Ureter (tissue), 1 donor: ENCODE measurements at places on chromosomes 13 and 19. TPM values are rescaled to one million over a fixed set of nuclear protein-coding genes. Genes with fewer than 3 reads are reported as not detected.

Gene ZC3H4
- total RNA-seq: 55.1 TPM

Gene NPAS1
- not detected for total RNA-seq

Gene IZUMO2
- not detected for total RNA-seq

Gene RASIP1
- total RNA-seq: 21.2 TPM

Gene TEX29
- not detected for total RNA-seq

Gene FGF22
- total RNA-seq: 0.29 TPM

Gene SCGB2B2
- total RNA-seq: 3.4 TPM
